Activated CD4-positive, alpha-beta T cell treated with anti-CD3 and anti-CD28 coated beads, Interleukin-2, amount 50 U/mL, for 1 hour (primary cell): ENCODE measurements at places on chromosomes 2 and 18.

GRCh38 chr2:154425994-154426393 is 272.5 kb upstream of the KCNJ3 start:
- DNase-seq = no peak

DNA sequence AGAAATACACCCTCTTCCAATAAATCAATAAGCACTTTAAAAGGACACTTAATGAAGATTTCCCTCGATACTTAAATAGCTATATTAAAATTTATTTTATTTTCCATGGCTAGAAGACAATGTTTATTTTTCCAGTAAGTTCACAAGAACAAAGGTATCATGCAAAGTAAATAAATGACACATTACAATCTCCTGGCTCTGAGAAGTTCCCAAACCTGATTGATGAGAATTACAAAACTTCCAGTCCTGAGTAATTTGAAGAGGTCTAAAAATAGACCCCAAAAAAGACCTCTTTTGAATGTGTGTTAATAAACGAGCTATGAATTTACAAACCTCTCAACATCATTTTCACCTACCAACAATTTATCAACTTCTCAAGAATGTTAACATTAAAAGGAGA is 1.5 kb upstream of the PEX13 start:
- DNase-seq = no peak

DNA sequence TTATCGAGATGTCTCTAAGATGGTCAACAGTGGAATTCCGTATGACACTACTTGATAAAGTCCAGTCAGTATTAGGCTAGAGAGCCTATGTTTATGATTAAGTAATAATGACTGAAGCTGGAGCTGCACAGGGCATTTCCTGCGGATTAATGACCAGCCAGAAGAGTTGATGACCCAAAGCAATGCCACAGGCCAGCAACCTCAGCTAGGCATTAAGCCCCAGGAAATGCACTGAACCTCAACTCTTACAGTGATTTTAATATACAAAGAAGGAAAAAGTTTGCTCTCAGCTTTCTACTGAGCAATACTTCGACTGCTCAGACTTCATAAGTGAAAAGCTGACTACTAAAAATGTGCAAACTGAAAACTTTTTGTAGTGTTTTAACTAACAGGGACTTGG is 3.9 kb downstream of the KCTD1 start:
- DNase-seq = no peak

DNA sequence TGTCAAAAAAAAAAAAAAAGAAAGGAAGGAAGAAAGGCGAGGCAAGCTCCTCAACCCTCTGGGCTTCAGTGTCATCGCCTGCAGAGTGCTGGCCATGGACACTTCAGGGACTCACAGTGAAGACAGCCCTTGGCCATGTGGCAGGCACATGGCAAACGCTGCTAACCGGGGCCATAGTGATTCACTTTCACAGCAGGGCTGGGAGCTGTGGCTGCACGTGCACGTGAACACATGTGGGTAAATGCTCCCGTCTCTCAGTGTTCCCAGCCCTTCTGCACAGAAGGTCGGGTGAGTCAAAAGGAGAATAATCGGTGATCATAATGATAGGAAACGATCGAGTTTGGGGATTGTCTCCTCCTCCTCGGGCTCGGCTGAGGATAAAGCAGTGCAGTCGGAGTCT is 46.1 kb upstream of the UBE2F start:
- DNase-seq = no peak

DNA sequence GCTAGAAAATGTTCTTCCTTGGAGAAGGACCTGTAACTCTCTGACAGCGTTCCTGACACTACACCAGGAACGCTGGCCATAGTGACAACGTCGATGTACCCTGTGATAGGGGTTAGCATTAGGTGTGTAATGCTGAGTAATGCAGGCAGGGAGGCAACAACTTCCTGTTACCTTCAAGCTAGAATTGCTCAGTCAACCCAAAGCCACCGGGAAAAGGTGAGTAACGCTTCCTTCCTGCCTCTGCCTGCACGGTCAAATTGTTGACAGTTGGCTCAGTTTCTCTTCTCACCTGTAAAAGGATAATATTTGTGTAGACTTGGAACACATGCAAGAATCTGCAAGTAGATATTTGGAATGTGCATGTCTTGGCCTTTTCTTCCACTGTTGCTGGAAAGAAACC is 12.7 kb downstream of the FAM110C start:
- peak; percentile 26 for DNase-seq
